Heart right ventricle (tissue), 16 donors: ENCODE measurements at places on chromosomes 5 and 9. TPM values are rescaled to one million over a fixed set of nuclear protein-coding genes. Genes with fewer than 3 reads are reported as not detected.

- no peak for DNase-seq
Observed at GRCh38 chr5:16774806-16775205, 158.0 kb upstream of the RETREG1 start.

ENDOG gene
- total RNA-seq, result 50.8 TPM

GRCh38 chr5:180860887-180861822 lies at the start of gene ZFP62:
TSS of gene ZFP62 (minus strand) at chr5:180861276. CDS start at chr5:180861219, 57 bp downstream.
- peak; percentile 91 for DNase-seq

DNA sequence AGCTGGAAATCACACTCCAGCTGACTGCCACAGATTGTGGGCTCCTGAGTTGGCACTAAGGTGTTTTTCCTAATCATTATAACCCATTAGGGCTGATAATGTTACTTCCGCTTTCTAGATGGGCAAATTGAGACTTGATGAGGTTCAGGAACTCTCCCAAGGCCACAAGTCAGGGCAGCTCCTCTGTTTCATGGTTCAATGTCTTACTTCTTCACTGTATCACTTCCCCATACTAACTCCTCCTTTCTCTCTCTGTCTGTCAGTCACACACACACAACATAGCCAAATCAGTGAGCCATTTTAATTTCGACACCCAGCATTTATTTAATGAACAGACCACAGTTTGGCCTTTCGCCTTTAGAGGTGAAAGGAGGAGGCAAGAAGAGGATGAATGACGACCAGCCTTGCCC lies 17.8 kb upstream of the TRAF1 start:
- no peak for DNase-seq

DNA sequence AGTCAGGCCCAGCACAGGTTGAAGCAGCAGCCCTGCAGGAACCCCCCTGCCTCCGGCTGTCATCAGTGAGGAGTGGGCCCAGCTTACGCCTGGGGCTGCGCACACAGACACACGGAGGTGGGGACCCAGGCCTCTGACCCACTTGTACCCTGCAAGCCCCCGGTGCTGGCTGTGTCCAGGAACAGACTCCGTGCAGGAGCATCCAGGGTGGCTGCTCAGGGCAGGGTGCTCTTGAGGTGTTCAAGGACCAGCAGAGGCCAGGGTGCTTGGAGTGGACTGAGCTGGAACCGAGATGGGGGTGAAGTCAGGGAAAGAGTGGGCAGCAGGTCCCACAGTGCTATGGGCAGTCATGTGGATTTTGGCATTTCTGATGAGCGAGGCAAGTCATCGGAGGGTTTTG lies 199.5 kb downstream of the CACNA1B start:
- no peak for DNase-seq

DNA sequence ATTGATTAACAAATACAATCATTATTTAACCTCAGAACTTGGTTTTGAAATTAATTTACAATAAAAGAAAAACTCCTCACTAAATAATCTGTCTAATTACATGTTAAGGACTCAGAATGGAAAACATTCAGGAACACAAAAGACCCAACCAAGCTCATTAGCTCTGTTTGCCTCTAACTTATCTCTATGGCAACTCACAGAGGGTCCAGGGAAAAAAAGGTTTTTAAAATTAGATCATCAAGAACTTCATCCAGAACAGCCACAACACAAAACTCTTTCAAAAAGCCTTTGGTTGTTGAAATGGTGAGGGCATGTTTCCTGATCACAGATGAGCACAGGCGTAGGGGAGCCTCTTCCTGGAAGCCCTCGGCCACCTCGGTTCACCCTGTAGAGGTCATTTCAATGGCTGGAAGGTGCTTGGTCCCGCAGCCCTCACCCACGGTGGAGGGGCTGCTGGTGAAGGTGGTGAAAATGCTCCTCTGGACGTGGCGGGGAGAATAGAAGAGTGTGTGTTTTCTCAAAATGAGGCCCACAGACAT lies 17.2 kb upstream of the TCF7 start:
- DNase-seq, result no peak
